Right atrium auricular region (tissue), 2 donors: ENCODE measurements at places on chromosomes 11 and 22. TPM values are rescaled to one million over a fixed set of nuclear protein-coding genes. Genes with fewer than 3 reads are reported as not detected.

Gene MUC2
- not detected for total RNA-seq

Gene PKNOX2
- 5.5 TPM for total RNA-seq

Gene DDT
- total RNA-seq: 147 TPM

Gene SLC17A6
- total RNA-seq: not detected

Gene TENM4
- total RNA-seq: 0.98 TPM

Gene DRD4
- total RNA-seq: not detected

Gene TSG101
- total RNA-seq: 169 TPM

Gene CDON
- total RNA-seq: 21.9 TPM

Gene NARS2
- total RNA-seq: 7.7 TPM

Gene CYP2D6
- total RNA-seq: not detected

Gene OR8D1
- not detected for total RNA-seq

Gene SAAL1
- total RNA-seq: 4.6 TPM

Gene APOL3
- total RNA-seq: 29.5 TPM

DNA sequence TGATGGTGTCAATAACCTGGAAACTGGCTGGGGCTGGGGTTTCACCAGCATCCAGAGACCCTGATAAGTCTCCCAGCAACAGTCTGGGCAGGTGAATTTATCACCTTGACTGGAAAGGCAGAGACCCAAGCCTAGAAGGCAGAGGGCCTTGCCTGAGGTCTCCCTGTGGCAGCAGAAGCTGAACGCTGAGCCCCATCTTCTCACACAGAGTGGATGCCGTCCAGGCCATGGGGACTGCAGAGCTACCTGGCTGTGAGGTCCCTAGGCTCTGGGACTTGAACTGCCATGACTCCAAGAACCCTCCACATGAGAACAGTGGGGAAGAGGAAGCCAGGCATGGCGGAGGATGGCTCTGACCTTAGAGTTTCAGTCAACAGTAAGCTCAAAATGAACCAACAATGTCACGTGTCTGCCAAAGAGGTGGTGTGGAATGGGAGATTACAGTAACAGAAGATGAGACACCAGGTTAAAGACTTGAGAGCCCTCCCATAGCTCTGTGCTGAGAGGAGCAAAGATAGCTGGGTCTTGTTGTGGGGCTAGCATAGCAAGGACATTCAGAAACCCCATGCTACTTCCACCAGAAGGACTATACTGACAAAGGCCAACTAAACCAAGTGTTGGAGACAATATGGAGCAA, 79.1 kb upstream of the LINC01488 start:
- DNase-seq: no peak

- no peak for DNase-seq
Measured at GRCh38 chr11:119488256-119488995, 65.5 kb upstream of the THY1 start.

GRCh38 chr11:69475866-69476471, 5.5 kb upstream of the LINC01488 start:
- DNase-seq: no peak

DNA sequence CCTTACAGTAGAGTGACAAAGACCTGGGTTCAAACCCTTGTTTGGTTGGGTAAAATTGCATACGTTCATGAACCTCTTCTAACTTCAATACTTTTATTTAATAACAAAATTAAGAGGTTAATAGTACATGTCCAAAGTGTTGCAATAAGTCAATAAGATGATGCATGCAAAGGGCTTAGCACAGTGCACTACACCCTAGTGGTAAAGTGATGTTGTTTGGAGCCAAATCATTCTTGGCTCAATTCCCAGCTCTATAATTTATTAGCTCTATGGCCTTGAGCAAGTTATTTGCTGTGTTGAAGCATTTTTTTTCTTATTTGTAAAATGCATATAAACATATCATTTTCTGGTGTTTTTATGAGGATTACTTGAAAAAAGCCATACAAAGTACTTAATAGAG, 945.3 kb downstream of the LRRC4C start:
- no peak for DNase-seq

DNA sequence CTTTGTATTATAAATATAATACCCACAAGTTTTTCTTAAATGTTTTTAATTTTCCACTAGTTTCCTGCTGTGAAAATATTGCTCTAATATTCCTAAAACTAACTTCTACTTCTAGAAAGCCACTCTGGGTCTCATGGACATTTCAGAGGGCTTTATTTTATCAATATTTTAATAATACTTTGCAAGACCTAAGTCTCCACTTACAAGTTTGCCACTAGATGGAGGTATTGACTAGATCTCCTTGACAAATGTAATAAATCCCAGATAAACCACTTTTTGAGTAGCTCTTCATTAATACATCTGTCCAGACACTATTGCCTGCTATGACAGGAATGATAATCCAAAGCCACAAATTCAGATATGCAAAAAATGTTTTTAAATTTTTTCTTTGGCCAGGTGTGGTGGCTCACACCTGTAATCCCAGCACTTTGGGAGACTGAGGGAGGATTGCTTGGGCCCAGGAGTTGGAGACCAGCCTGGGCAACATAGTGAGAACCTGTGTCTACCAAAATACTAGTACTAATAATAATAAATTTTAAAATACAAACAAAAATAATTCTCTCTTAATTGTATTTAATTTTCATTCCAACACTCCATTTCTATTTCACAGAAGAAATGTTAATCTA, 3.5 kb upstream of the ACAT1 start:
- DNase-seq: no peak

DNA sequence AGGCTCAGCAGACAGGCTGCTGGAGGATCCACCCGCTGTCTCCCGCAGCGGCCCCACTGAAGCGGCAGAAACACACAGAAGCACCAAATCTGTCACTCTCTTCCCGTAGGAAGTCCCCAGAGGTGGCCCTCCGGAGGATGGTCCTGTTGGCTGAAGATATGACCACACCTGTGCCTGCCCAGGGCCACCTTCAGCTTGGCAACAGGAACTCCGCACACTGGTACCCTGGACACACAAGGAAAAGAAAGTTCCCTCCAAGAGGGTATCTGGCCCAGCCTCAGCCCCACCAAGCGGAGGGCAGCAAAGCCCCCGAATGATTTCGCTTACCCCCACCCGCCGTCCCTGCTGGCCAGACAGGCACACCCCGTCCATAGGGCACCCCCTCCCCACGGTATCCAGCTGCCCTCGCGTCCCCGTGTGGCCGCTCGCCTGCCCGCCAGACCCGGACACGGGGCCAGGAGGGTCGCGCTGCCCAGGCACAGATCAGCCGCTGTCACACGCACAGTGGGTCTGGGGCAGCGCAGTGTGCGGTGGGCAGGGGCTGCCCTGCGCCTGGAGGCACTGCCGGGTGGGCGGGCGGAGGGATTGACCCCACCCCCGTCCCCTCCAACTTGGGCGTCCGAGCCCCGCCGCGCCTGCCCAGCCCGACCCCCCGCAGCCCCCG, 7.0 kb downstream of the RASSF7 start:
- DNase-seq: no peak

- DNase-seq: no peak
Measured at GRCh38 chr11:84905411-84905810, 721.7 kb downstream of the DLG2 start.

- no peak for DNase-seq
Measured at GRCh38 chr22:23533328-23533762, 46.7 kb downstream of the IGLL1 start.

DNA sequence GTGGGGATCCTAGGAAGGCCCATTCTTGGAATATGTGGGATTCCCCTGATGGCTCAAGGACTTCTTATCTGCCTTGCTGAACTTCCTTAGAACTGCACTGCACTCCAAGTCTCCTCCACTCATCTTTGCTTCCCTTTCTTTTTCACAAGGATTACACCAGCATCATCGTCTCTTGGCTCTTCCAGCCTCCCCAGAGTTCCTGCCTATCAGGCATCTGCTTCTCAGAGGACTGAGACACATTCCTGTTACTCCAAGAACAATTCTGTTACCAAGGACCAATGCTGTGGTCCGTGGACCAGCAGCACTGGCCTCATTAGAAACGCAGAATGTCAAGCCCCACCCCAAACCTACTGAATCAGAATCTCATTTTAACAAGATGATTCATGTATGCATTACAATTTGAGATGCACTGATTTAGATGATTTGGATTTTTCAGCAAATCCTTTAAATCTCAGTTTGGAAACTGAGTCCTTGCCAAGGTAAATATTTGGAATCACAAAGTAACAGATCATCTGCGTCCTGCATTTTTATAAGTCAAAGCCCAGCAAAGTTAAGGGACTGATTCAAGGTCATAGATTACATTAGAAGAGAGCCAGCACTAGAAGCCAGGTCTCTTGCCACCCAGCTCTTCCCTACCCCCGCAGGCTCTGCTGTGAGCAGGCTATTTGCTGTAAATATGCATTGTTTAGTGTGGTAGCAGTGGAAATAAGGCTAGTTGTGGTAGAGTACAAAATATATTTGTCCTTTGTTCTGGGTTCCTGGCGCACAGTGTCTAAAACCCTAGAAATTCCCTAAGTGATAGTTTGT, 110.9 kb downstream of the SWAP70 start:
- DNase-seq: no peak

DNA sequence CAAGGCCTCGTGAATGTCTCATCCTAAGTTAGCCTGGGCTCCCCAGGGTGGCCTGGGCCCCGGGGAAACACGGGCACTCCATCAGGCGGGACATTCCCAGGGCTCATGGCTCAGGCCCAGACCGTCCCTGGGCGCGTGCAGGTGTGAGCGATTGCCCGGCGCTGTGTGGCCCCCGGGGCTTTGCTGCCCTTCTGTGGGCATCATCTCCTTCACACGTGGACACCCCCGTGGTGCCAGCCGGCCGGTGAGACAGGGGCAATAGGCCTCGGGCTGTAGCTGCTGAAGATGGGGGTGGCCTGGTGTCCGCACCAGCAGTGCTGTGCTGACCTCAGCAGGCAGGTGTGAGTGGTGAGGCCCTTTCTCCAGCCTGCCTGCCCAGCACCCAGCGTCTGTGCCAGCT, 4.6 kb upstream of the SELENOO start:
- DNase-seq: no peak

DNA sequence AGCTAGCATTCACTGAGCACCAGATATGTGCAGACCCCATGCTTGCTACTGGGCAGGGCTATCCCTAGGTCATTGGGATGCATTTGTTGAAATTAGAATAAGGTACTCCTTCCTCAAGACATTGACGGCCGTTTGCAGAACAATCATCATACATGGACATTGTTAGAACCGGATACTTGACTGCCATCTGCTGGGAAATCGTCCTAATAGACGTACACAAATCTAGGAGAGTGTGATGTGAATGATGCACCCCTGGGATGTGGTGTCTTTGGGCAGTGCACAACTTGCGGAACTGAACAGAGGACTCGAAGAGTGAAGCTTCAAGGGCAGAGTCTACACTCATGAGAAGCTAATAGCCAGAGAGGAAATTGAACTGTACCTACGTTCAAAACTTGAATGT, 35.9 kb downstream of the MYO18B start:
- DNase-seq: no peak

GRCh38 chr22:49785046-49785521, 42.6 kb downstream of the BRD1 start:
- no peak for DNase-seq

GRCh38 chr22:42905702-42906183, 48.7 kb upstream of the ARFGAP3 start:
- DNase-seq: no peak

DNA sequence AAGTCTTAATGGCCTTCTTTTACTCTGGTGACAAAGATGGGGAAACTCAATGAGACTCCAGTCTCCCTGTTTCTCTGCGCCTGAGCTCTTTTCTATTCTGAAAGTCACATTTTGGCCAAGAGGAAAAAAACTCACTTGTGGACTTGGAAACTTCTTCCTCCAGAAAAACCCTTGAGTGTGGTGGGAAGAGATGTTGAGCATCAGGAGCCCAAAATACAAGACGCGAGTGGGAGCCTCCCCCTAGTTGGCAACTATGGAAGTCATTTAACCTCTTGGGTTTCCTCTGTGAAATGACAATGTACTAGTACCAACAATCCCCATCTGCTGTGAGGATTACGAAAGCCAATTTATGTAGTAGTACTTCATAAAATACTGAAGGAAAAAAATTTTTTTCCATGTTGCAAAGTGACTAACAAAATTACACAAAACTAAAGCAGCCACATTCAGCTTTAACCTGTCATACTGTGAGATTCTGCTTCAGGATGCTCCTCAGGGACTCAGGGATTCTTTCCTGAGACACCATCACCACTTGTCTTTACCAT, 524 bp upstream of the SLC25A17 start:
- no peak for DNase-seq

DNA sequence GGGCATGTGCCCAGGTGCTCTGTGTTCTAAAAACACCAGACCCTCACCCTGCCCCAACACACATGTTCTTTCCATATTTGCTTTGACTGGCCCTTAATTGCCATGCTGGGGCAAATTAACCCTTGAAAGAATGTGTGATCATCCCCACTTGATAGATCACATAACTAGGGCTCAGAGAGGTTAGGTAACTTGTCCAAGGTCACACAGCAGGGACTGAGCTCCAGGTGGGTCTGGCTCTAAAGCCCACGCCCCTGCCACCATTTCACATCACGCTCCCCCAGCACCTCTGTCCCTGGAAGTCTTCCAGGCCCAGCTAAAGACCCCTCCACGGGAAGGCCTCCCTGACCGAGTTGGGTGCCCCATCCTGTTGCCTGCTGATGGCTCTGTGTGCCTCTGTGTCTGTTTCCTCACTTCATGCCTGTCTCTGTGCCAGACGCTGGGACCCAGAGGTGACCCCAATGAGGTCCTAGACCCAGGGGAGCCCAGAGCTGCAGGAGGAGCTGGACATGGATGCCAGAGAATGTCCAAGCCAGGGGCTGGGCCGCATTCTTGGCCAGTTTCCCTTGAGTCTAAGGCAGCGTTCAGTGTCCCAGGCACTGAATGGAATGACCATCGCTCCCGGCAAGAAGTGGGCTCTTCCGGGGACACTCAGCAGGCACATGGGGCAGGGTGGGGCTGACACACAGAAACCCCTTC, 79.7 kb downstream of the MYO7A start:
- DNase-seq: no peak

DNA sequence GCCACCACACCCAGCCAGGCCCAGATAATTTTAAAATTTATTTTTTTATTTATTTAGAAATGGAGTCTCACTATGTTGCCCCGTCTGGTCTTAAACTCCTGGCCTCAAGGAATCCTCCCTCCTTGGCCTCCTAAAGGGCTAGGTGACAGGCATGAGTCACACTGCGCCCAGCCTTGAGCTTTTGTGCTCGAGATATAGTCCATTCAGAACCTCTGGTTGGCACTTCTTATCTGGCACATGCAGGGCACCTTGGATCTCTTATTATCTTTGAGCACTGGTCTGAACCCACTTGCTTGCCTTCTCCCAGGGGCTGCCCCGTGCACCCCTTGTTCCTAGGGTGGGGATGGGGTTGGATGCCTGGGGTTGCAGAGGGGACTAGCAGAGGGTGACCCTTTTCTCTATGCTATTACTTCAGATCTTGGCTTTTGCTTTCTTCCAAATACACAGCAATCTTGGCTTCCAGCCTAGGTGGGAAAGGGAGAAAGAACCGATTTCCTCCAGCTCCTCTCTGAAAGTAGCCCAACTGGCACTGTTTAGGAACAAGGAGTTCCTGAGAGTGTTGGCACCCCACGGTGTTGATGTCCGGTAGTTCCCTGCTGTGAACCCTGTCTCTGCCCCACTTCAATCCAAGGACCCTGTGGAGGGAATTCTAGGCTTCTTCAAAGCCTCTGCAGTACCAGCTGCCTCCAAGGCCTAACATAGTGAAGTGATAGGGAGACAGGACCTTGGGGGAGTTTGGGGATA, 1.3 kb upstream of the SLC3A2 start:
- peak; percentile 62 for DNase-seq
